ENCODE measurements at places on chromosomes 7 and 10.

- peak; percentile 21 for DNase-seq
Observed at GRCh38 chr7:29254591-29254990, 60.0 kb downstream of the CHN2 start.

DNA sequence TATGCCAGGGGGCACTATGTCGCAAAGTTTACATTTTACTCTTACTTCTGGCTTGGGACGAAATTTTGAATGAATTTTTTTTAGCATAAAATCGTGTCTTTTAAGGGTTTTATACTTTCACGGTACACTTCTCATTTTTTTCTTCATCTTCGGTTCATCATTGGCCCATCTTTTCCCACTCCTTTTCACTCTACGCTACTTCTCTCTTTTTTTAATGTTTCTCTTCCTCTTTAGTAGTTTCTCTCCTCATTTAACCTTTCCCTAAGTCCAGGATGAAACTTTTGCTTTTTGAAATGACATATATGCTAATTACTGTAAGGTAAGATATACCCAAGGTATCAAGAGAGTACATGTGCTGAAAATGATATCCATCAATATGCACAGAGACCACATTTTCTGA is 39.5 kb downstream of the C7orf33 start:
- no peak for DNase-seq

DNA sequence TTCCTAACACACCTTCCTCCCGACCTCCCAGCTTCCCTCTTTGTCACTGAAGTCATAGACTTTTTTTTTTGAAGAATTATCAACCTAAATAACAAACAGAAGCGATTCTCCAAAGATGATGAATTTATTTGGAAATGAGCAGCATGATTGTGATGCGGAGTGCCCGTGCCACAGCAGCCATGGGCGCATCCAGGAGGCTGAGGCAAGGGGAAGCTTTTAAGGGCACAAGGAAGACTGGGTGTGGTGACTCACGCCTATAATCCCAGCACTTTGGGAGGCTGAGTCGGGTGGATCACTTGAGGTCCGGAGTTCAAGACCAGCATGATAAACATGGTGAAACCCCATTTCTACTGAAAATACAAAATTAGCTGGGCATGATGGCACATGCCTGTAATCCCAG is 16.2 kb upstream of the GIMAP8 start:
- DNase-seq = no peak

DNA sequence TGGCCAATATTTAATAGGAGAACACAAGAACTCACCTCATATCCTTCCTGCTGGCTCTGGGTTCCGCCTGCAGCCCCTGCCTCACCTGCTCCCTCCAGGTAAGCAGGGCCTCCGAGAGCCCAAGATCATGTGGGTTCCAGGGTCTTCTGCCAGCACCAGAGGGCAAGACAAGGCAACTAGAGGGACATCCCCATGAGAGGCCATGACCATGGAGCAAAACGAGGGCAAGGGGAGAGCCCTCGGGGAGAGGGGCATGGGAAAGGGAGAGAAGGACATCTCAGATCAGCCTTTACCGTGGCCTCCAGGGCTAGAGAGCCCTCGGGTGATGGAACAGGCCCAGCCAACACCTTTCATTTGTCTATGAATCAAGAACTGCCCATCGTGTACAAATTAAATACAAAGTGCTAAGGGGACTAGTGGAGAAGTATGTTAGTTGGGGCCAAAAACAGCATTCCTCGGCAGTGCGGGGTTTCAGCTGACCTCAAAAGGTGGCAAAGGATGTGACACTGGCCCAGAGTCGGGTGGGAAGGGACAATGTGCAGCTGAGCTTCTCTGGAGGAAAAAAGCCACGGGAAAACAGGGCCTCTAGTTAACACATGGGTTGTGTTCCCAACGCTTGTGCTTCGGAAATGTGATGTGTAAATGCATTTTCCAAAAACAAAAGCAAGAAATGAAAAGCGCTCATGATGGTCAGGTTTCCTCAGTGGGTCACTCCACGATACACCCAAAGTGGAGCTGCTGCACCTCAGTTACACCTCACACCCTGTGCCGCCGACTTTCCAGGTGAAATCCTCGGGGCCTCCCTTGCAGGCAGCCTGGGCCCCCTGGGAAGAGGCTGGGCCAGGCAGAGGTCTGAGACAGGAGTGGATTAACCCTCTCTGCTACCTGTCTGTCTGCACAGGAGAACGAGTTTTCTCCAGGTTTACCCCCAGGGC is 2.0 kb downstream of the AOC1 start:
- no peak for DNase-seq

GRCh38 chr7:112504093-112504695 is 23.4 kb downstream of the LSMEM1 start:
- DNase-seq = no peak

All from kidney capillary endothelial cell (primary cell).